ENCODE measurements at places on chromosomes 1 and 21. TPM values are rescaled to one million over a fixed set of nuclear protein-coding genes. Genes with fewer than 3 reads are reported as not detected.

RHOU gene
- total RNA-seq: 13.6 TPM

FDPS gene
- 205 TPM for total RNA-seq

HRNR gene
- total RNA-seq: not detected

FAM3B gene
- not detected for total RNA-seq

SYF2 gene
- 49.7 TPM for total RNA-seq

JMJD4 gene
- 28.8 TPM for total RNA-seq

CCDC181 gene
- total RNA-seq: 0.72 TPM

LRRC39 gene
- 0.13 TPM for total RNA-seq

BGLAP gene
- not detected for total RNA-seq

GPR37L1 gene
- not detected for total RNA-seq

EPRS1 gene
- 46.5 TPM for total RNA-seq

SLAMF7 gene
- not detected for total RNA-seq

BSND gene
- total RNA-seq: not detected

RIIAD1 gene
- total RNA-seq: not detected

RCSD1 gene
- total RNA-seq: 2.3 TPM

AKR7A3 gene
- 0.21 TPM for total RNA-seq

HES3 gene
- total RNA-seq: not detected

ERICH3 gene
- total RNA-seq: not detected

DNA sequence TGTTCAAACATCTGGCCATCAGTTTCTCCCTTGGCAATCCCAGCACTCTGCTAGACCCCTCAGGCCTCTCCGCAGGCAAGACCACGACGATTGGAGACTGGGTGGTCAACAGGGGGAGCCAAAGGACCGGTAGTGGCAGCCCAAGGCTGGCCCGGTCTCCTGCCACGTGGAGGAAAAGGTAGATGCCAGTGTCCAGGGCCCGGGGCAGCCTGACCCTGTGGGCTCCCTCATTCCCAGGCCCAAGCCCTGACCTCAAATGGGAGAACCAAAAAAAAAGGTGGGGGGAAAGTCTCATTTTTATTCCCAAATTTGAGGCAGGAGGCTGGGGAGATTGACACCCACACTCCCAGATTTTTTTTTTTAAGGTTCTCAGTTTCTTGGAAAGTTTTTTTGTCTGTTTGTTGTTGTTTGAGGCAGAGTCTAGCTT lies 24.8 kb downstream of the S100A6 start:
- peak; percentile 90 for DNase-seq

DNA sequence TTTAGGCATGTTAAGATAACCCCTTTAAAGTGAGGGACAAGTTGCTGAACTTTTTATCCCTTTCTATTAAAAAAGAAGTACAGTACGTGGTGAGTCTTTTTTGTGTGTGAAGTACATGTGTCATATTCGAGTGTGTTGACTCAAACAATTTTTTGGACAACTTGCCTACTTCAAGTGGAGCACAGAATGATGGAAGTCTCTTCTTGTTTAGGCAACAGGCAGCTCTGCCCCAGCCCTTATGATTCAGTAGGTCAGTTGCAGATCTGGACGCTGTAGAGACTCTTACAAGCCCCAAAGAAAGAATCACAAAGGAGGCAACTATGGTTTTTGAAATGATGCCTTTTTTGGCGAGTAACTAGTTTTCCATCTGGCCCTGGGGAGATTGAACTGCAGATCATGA lies 14.4 kb upstream of the ZFP69B start:
- no peak for DNase-seq

GRCh38 chr21:33208534-33208933 lies 21.2 kb upstream of the IFNAR2 start:
- DNase-seq: no peak

GRCh38 chr21:22890656-22891055 lies 1892.4 kb downstream of the NCAM2 start:
- no peak for DNase-seq

DNA sequence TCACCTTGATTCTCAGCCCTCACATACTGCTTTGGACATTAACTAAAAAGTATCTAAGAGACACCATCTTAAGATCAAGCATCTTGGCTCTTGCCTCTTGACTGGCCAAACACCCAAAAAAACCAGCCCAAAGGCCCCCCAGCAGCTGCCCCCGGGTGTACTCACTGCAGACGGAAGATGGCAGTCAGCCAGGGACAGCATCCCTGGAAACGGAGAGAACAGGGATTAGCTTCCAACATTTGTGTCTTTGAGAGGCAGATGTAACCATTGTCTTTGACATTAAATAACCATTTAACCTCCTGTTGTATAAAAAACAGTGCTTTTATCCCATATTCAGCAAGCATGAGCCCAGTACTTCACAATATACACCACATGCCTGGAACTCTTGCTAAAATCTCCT lies 11.3 kb downstream of the TMEM63A start:
- no peak for DNase-seq

DNA sequence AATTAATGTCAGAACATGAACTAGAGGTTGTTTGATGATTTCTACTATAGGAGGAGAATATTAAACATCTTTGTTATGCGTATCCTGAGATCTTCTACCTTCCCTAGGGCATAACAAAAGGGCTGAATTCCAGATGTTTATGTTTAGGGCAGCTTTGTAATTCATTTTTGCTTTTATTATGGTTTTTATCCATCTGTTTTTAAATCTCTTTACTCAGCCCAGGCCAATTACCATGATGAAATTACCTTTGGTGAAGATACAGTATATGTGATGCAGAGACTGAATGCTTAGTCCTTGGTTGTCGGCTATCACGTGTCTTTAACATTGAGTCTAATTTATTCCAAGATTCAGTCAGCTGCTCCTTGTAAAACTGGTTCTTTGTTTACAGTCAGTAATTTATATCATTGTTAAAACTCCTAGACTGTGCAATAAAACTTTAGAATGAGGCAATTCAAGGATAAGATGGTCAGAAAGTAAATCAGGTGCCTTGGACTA lies 176.9 kb downstream of the CTH start:
- DNase-seq: no peak

- peak; percentile 16 for DNase-seq
These were observed 124.2 kb upstream of the L1TD1 start for GRCh38 chr1:62070384-62071011.

- peak; percentile 15 for DNase-seq
These were observed 7.2 kb upstream of the FBXO28 start for GRCh38 chr1:224106568-224107281.

DNA sequence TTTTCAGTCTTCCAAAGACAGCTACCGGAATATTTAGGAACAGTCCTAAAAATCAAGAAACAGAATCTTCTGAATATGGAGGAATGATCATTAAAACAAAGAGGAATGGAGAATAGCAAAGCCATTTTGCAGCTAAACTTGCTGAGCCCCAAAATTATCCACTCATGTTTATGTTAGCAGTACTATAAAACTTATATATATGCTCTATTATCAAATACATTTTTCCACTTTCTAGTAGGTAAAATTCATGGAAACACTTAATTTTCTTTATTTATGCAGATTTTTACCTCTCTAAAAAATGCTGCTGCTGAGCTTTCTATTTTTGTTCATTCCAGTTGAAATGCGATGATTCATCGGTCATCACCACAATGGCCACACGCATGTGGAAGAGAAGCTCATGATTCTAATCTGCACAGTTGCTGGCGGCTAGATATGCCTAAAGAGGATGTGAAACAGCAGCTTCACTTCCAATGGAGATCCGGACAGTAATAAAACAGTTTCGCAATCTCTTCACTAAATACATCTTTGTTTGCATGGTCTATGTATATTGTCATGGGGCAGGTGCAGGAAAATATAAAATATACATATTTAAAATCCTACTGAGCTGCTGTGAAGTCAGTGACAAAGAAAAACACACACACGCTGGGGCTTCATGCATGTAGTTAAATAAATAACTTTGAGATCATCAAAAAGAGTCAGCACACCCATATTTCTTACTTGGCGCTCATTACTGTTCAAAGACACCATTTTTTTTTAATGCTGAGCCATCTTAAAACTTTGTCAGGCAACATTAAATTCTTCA lies 292.2 kb downstream of the SMYD3 start:
- DNase-seq: peak; percentile 84

GRCh38 chr1:70311369-70311768 lies 43.2 kb downstream of the ANKRD13C start:
- no peak for DNase-seq

GRCh38 chr1:86194491-86195034 lies 38.0 kb upstream of the COL24A1 start:
- DNase-seq: no peak

- no peak for DNase-seq
These were observed 661.1 kb downstream of the BRINP3 start for GRCh38 chr1:189816558-189816957.

DNA sequence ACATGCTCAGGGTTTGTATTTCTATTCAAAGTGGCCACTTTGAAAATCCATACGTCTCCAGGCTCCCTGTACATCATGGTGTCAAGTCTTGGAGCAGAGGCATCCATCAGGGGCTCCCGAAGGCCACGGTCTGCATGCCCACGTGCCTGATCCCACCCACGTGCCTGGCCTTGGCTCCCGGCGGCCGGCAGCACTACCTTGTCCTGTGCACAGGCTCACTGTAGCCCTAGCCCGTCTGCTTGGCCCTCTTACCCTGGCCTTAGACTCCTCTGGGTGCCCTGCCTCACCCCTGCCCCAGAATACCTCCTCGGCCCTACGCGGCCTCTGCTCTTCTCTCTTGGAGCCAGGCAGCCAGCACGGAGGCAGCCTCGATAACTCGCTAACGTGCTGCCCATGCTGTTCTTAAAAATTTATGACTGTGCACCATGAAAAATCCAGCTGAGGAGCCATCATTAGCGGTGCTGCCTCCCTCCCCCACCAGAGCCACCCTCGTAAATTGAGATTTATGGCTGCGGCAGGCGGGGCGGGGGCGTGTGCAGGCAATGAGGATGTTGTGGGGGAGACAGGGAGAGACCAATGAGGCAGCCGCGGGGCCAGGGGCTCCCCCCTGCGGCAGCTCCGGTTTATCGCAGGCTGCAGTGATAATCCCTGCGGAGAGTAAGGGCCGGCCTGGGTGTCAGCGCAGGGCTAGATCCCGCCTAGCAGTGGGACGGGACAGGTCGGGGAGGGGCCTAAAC lies 24.6 kb downstream of the DMAP1 start:
- no peak for DNase-seq

DNA sequence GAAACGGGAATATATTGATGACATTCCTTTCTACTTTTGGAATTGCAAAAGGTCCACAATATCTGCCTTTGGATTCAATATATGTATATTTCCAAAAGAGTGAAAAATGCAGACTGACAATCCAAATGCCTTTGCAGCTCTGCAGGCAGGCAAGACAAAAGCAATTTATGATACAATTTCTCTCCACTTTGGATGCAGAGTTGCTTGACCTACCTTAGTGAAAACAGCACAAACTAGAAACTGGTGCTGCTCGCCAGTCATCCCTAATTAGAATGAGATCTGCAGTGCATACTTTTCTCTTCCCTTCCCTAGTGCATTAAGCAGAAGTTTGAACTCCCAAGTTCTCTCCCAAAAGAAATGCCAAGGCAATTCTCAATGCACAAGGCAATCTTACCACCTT lies 56.8 kb downstream of the KIAA0319L start:
- DNase-seq: no peak

DNA sequence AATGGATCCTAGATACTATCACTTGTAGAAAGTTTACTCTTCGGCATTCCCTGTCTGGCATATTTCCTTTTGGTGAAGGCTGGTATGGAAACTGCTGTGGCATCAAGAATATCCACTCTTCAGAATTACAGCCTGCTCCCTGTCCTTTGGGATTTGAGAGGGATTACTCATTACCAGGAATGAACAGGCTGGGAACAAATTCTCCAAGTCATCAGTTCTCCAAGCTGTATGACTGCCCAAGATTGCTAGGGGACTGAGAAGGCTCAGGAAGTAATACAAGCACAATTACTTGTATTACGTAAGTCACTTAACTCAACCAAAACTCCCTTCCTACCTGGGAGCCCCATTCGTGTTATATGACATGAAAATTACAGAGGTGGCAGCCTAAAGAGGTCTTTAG lies 49.6 kb downstream of the CD58 start:
- DNase-seq: no peak

- DNase-seq: no peak
These were observed 60.4 kb upstream of the ACOT11 start for GRCh38 chr1:54487571-54488050.

DNA sequence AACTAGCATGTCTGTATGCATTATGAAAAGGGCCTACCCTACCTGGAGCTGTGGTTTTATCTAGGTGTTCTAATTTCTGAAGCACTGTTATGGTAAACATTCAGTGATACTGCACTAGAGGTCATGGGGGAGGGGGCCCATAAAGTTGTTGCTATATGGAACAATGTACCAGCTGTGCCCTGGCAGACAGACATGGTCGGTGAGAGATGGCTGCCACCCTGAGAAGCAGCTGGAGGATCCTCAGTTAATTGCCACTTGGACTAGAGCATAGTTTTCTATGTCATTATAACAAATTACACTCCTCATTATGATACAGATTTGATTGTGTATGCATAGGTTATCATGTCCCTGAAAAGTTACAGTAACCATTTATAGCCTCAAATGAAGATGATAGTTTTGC lies 45.4 kb downstream of the ILDR2 start:
- DNase-seq: no peak

GRCh38 chr1:207921321-207921720 lies 10.4 kb upstream of the CD34 start:
- no peak for DNase-seq

DNA sequence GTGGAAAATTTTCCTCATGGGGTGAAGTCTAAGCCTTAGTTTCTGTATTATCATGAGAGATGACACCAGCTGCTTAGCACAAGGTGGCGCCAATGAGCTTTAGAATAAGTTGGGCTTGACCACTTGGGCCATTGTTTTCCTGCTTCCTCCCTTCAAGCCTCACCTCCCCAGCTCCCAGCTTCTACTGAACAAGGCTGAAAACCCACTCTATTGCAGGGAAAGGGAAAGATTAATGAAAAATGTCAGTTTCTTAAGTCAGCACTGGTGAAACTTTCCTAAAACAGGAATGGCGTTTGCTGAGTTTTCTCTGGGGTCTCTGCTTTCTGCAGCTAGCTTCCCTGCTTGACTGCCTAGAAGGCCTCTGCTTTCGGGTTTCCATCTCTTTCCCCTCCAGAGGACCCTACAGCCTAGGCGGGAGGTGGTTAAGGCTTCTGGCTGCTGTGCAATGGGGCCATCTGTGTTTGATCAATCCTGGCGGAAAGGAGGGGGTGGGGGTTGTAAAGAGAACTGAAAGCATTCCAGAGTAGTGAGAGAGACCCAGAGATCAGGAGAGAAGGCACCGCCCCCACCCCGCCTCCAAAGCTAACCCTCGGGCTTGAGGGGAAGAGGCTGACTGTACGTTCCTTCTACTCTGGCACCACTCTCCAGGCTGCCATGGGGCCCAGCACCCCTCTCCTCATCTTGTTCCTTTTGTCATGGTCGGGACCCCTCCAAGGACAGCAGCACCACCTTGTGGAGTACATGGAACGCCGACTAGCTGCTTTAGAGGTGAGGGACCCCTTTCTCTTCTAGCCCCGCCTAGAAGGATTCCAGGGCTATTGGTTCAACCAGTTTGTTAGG lies at the start of gene OLFML3:
Gene OLFML3 (plus strand): TSS at position 612 of the 840 bp plus-strand sequence. CDS start 43 bp downstream, at position 655.
- peak; percentile 95 for DNase-seq

- peak; percentile 97 for DNase-seq
These were observed at the start of gene KIF14 for GRCh38 chr1:200620273-200621131. Gene KIF14, minus strand, starts transcription at chr1:200620751. Its CDS starts 2,028 bp downstream, at chr1:200618723.

DNA sequence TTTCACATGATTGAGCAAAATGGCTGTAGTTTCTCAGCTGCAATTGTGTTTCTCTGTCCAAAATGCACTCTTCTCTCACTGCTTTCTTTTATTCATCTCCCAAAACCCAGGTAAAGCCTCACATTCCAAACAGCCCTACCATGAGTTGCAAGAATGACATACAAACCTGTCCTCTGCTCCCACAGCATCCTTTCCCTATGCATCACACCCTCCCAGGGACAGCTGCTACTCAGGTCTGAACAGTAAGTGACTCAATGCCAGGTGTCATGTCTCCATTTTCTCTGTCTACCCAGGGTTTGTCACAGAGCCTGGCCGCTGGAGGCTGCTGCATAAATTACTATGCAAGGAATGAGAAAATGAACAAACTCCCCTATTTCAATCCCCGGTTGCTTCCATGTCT lies 118.5 kb downstream of the PLD5 start:
- DNase-seq: no peak

All from SJSA1 (cell line).